Ascending aorta (tissue), 2 donors: ENCODE measurements at places on chromosomes 2 and 18. TPM values are rescaled to one million over a fixed set of nuclear protein-coding genes. Genes with fewer than 3 reads are reported as not detected.

Gene SMAD2
- 14.0 TPM for total RNA-seq

Gene SMAD7
- 76.5 TPM for total RNA-seq

Gene AQP12A
- total RNA-seq, result not detected

Gene SH3BP4
- 36.7 TPM for total RNA-seq

Gene RNMT
- 6.4 TPM for total RNA-seq

DNA sequence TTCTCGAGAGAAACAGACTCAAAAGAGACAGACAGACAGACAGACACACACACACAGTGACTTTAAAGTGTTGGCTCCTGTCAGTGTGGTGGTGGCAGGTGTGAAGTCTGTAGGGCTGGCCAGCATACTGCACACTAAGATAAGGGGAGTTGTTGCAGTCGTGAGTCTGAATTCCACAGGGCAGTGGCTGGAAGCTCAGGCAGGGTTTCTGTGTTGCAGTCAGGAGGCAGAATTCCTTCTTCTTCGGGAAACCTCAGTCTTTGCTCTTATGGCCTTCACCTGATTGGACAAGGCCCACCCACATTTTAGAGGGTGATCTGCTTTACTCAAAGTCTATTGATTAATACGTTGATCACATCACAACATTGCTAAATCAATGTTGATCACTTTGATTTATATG is 478.4 kb upstream of the HS6ST1 start:
- no peak overlapping the region for H3K4me3 ChIP-seq
- no peaks in the 10 kb centered on the region for H3K36me3 ChIP-seq
- H3K27ac ChIP-seq, result no peak overlapping the region
- H3K4me1 ChIP-seq, result no peaks in the 10 kb centered on the region
- DNase-seq, result no peak

GRCh38 chr18:79241755-79242154 is 154.0 kb upstream of the NFATC1 start:
- no peak for DNase-seq
- peaks cover 4% of the 10 kb centered on the region for H3K36me3 ChIP-seq
- H3K4me1 ChIP-seq, result no peaks in the 10 kb centered on the region
- no peak overlapping the region for H3K27ac ChIP-seq
- no peak overlapping the region for H3K4me3 ChIP-seq

GRCh38 chr2:221610255-221610654 is 38.2 kb upstream of the EPHA4 start:
- DNase-seq, result no peak
- H3K27ac ChIP-seq, result no peak overlapping the region
- no peak overlapping the region for H3K4me3 ChIP-seq
- H3K36me3 ChIP-seq, result no peaks in the 10 kb centered on the region
- H3K27me3 ChIP-seq, result no peaks in the 10 kb centered on the region

- no peak overlapping the region for H3K27ac ChIP-seq
- H3K36me3 ChIP-seq, result peaks cover 6% of the 10 kb centered on the region
- H3K4me3 ChIP-seq, result no peak overlapping the region
- no peak for DNase-seq
- no peaks in the 10 kb centered on the region for H3K4me1 ChIP-seq
Observed at GRCh38 chr2:200600549-200601225, 14.9 kb downstream of the AOX1 start.

DNA sequence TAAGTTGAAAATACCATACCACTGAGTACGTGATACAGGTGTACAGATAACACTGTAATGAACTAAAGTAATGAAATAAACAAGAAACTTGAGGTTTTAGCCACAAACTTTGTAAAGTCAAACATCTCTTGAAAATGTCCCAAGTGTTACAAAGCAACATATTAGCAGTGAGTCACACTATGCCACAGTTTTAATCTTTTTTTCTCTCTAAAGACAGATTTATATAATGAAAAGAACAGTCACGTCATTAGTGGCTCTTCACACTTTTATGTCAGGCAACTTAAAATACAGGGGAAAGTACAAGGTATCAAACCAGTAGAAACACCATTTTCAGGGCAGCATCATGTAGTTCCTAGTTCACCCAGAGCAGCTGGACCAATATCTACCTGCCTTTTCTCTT is 42.1 kb downstream of the RAPH1 start:
- no peak overlapping the region for H3K27ac ChIP-seq
- no peak overlapping the region for H3K4me3 ChIP-seq
- DNase-seq, result no peak
- H3K4me1 ChIP-seq, result no peaks in the 10 kb centered on the region
- peaks cover 16% of the 10 kb centered on the region for H3K36me3 ChIP-seq
- H3K27me3 ChIP-seq, result no peaks in the 10 kb centered on the region

DNA sequence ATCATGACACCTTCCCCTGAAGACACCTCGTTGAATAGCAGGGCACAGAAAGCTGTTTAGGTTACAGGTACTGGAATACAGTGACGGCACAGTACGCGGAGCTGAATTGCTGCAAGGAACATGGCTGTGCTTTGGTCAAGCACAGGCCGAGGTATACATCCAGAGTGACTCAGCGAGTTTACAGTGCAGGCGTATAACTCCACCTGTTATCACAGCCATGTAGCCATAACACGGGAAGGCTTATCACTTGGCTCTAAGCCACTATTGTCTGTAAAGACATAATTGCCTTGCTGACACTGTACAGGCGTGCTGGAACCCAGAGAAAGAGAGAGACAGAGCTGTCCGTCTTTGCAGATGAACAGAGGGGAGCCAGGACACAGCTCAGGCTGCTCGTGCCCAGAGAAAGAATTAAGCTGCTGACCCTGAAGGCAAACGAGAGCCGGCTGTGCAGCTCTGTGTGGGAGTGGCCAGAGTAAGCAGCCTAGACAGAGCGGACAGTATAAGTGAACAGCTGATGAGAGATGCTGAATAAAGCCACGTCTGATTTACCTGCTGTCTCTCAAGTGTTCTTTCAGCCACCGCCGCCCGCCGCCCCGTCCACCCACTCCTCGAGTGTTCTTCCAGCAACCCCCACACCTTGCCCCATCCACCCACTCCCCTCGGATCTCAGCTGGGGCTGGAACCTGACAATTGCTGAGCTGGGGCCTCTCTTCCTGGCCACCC is 87.3 kb upstream of the PPP1CB start:
- peak overlapping the region; percentile 91 for H3K27ac ChIP-seq
- H3K4me3 ChIP-seq, result peak overlapping the region; percentile 48
- no peak for DNase-seq
- no peaks in the 10 kb centered on the region for H3K36me3 ChIP-seq
